ENCODE measurements at places on chromosomes 1 and 21. TPM values are rescaled to one million over a fixed set of nuclear protein-coding genes. Genes with fewer than 3 reads are reported as not detected.
A peak's percentile ranks its signal among the peaks of the same experiment; 100 is the strongest.

LCE1C gene
- total RNA-seq: not detected

PALMD gene
- 22.6 TPM for total RNA-seq

TRIM58 gene
- total RNA-seq: 4.1 TPM

HOOK1 gene
- 0.62 TPM for total RNA-seq

GUCA2A gene
- not detected for total RNA-seq

OR6K3 gene
- not detected for total RNA-seq

POU3F1 gene
- total RNA-seq: 0.29 TPM

TBX15 gene
- 4.8 TPM for total RNA-seq

IKBKE gene
- total RNA-seq: 6.5 TPM

TSNAX gene
- 41.4 TPM for total RNA-seq

- DNase-seq: no peak
These were observed 47.0 kb upstream of the POU2F1 start for GRCh38 chr1:167173516-167174184.

DNA sequence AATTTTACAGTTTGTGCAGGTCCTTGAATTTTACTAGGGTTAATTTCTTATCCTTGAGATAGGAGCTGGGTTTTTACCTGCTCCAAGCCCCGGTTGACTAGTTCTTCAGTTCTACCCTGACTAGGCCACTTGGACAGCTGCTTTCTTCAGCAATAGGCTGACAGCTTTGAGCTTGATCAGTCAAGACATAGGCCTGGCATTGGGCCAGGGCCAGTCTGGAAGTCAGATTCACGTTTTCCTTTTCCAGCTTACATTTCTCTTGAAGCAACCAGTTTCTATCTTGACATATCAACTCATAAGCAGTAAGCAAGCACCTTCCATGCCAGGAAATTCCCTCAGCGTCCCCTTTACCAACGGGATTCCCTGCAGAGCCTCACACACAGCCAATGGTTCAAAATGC is 63.7 kb upstream of the AJAP1 start:
- no peak for DNase-seq

DNA sequence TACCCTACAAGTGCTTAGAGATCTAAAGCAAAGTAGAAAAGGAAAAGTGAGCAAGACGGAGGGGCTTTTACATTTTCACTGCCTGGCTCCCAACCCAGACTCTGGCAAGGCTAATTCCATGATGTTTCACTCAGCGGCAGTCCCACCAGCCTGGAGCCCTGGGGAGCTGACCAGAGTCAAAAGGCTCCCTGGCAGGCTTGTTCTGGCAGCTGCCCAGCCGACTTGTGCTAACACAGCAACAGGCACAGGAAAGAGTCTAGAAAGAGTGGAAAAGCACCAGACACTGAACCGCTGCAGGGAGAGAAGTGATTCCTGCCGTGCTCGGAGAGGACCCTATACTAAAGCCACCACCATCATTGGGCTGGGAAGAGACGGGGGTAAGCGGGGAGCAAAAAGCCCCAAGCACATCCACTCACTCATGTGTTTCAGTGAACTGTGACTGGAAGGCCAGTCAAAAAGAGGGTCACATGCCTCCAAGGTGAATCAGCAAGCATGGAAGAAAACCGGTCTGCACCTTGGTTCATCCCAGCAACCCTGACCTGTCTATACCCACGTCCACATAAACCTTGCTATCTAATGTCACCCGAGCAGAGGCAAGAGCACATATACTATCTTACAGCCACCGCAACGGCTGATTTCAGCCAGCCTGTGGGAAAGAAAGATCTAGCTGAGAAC is 8.0 kb downstream of the SMIM12 start:
- peak; percentile 88 for DNase-seq

GRCh38 chr21:31908106-31909031 is 35.5 kb downstream of the HUNK start:
- DNase-seq: no peak

DNA sequence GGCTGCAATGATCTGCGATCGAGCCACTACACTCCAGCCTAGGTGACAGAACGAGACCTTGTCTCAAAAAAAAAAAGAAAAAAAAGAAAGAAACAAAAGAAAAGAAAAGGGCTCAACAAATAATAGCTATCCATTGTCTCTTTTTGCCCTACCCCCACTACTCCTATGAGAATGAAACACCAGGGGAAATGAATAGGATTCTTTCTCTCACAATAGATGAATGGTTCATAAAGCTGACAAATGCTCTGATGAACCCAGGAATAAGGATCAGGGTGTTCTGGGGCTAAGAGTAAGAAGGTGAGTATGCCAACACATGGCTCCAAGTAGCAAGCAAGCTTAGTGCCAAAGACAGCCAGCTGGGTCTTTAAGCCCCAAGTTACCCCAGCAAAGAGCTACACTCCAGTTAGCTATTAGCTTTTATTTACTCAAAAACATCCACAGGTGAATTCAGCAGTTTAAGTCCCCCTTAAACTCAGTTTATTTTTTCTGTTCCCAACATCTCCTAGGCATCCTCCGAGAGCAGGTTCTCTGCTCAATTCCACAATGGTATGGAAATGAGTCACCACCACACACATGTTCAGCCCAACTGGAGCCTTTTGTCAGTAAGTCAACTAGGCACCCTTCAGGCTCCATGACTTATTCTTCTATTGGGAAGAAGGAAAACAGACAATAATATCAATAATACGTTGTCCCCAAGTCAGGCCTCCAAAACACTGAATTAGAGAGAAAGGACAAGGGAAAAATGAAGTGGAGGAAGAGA is 4.2 kb downstream of the ADORA3 start:
- no peak for DNase-seq

- no peak for DNase-seq
These were observed 134.5 kb downstream of the HHIPL2 start for GRCh38 chr1:222413436-222413835.

DNA sequence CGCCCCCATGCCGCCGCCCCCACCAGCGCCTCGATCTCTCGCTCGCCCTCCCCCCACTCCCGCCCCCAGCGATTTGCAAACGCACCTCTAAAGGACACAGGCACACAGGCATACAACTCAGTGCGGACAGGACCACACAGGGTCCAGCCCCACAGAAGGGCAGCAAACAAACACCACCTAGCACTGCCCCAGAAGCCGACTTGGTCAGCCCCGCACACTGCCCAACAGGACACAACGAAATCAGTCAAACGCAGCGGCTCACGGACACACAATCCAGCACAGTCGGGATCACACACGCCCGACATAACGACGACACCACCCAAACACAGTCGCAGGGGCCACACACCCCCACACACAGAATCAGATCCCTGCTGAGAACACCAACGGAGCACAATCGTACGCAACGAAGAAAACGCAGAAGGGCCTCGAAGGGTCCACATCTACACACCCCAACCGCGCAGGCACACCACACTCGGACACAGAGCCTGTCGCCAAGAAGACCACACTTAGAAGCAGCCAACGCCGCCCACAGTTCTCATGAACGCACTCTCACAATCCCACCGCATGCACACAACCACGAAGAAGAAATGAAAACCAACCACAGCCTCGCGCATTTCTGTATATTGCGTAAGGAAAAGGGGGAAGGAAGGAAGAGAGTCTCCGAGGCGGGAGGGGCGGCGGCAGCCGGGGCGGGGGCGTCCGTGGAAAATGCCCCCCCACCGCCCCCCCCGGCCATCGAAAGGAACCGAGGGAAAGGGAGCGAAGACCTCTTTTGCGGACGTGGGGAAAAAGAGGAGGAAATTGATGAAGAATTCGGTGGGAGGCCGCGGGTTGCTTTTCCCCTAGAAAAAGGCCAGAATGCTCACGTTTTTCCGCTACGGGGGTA is 481 bp downstream of the TAL1 start:
- DNase-seq: no peak

DNA sequence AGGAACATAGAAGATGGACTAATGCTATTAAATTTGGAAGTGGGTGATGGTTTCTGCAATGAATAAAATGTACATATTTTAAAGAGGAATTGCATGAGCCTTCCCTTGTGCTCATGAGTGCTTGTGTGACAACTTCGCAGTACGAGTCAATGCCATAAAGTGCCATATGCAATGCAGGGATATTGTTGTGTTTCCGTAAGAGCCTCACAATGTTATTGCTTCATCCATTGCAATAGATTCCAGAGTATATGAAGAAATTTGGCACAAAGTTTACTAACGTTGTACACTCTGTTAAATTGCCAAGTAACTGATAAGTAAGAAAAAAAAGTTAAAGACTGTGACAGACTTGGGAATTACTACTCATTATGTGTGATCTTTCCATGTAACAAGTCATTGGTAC is 22.3 kb downstream of the BTG3 start:
- DNase-seq: no peak

- DNase-seq: no peak
These were observed 17.7 kb upstream of the TAL1 start for GRCh38 chr1:47249755-47250154.

DNA sequence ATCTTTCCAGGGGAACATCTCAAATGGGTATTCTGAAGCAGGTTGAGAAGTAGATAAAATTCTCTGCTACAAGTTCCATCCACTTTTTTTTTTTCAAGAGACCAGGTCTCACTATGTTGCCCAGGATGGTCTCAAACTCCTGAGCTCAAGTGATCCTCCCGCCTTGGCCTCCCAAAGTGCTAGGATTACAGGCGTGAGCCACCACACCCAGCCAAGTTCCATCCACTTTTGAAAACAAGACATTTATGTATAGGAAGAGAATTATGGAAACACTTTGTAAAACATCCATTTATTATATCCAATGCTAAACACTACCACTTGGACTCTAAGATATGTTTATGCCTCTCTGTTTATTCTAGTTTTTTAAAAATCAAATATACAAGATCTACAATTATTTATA is 13.4 kb downstream of the HNRNPU start:
- DNase-seq: no peak

DNA sequence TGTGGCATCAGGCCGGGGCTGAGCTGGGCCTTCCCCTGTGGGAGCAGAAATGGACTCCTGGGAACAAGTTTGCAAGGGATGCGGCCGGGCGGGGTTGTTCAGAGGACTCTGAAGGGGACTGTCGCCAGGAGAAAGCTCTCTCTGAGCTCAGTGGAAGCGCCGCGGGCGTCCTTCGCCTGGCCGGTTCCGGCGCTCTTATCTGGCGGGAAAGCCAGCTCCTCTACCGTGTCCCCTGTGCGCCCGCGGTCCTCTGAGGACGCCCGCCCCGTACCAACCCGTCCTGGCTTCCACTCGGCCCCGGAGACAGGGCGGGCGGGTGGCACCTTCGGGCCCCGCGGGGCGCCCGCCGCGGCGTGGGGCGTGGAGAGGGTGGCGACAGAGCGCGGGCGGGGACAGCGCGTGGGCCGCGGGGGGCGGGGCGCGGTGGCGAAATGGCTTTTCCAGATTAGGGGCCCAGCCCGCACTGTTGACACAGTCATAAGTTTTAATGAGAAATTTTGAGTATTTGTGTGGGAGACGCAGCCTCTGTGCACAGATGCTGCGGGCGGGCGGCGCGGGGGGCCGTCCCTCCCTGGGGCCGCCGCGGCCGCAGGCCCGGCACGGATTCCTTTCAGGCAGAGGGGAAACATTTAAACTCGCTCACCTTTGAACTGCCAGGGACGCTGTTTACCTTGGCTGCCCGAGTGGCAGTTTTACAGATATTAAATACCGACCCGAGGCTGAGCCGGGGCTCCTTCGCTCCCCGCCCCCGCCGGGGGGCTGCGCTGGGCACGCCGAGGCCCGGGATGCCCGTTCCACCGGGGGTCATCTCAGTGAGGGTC is 70.2 kb downstream of the FOXD2 start:
- DNase-seq: peak; percentile 84

DNA sequence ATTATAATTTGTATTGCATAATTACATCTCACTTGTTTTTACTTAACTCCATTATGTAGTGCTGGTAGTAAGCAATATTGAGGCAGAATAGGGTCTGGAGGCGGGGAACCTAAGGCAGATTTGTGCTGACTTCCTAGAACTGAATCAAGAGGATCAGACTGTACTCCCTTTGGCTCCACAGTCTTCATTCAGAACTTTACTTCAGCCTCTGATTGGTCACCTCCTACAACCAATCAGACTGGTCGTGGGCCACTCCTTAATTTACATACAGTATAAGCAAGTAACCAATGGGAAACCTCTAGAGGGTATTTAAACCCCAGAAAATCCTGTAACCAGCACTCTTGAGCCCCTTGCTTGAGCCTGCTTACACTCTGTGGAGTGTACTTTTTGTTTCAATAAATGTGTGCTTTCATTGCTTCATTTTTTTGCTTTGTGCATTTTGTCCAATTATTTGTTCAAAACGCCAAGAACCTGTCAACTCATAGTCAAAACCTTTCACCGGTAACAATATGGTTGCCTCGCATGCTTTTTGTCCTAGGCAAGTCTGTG is 31.6 kb downstream of the ZBTB8OS start:
- no peak for DNase-seq

DNA sequence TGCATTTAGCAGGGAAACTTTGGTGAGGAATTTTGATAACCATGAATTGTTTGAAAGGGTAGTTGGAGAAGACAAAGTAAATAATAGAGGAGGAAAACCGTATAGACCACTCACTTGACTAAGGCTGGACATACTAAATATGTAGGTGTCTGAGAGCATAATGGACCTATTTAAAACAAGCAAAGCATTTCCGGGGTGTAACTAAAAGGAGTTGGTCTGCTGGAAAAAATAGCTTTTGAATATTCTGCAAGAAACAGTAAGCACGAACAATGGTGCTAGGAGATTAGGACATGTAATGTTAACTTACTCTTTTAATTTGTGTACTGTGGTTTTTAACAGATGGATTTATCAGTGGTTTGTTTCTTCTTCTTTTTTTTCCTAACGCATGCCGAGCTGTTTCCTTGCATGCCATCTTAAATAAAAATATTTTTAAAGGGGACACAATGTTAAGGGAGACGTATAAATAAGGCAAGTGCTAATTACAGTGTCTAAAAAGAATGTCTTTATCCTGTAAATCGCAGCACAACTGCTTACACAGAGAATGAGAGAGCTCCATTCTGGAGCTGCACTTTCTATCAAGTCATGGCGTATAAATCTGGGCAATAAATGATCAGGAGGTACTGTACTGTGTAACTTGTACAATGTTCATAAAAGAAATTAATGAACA is 492.1 kb downstream of the LMO4 start:
- DNase-seq: no peak

DNA sequence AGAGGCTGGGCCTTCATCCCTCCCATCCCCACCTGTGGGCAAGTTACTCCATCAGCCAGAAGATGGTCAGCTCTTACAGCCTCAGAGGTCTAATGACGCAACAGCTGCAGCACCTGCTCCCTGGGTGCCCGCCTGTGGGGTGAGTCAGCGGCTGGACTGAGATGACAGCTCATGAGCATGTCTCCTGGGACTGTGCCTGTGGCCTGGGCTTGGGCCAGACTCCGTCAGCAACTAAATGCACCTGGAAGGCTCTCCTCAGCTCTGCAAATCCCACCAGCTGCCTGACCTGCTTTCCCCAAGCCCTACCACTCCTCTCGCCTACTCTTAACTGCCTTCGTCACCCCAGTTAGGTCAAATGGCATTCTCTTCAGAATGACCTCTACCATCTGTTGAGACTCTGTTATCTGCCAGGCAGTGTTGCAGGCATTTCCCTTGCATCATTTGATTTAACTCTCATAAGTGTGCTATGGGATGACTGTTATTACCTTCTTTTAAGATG is 47.7 kb downstream of the ETS2 start:
- DNase-seq: no peak

- DNase-seq: no peak
These were observed 35.7 kb upstream of the HLX start for GRCh38 chr1:220843481-220844011.

DNA sequence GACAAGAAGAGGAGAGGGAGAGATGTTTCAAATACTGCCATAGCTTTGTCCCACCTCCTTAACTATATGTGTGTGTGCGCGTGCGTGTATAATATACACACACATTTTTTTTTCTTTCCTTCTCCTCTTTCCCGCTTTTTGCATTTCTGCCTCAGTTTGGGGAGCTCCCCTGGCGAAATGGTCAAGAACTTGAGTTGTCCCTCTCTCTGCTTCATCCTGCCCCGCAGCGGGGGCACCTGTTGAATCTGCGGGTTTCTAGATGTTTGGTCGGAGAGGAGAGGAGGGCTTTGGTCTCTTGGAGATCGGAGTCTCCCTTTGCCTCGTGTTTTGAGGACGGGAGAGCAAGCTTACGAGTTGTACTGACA is 504 bp downstream of the SCCPDH start:
- DNase-seq: no peak
